ENCODE measurements at places on chromosomes 1 and 21. TPM values are rescaled to one million over a fixed set of nuclear protein-coding genes. Genes with fewer than 3 reads are reported as not detected.

The ZBED6 gene
- total RNA-seq = 1.5 TPM

The SERTAD4 gene
- 4.0 TPM for total RNA-seq

The SLC22A15 gene
- 5.6 TPM for total RNA-seq

The ASTN1 gene
- 0.32 TPM for total RNA-seq

The SPATA6 gene
- total RNA-seq = 4.2 TPM

The LAMC2 gene
- total RNA-seq = 1.1 TPM

The TFF1 gene
- not detected for total RNA-seq

The CELA2B gene
- total RNA-seq = not detected

The SH2D5 gene
- not detected for total RNA-seq

The TMEM61 gene
- not detected for total RNA-seq

The ATP1A4 gene
- total RNA-seq = not detected

The OR2L13 gene
- not detected for total RNA-seq

The CACHD1 gene
- 4.3 TPM for total RNA-seq

The PLXNA2 gene
- 33.0 TPM for total RNA-seq

The S100B gene
- total RNA-seq = 0.53 TPM

The ALG14 gene
- total RNA-seq = not detected

The NUDT4B gene
- total RNA-seq = 52.5 TPM
